ENCODE measurements at places on chromosomes 2 and 18.

- no peak for DNase-seq
Measured at GRCh38 chr18:27311114-27311513, 126.0 kb upstream of the CHST9 start.

GRCh38 chr18:55343396-55344073 lies 244.5 kb downstream of the TCF4 start:
- DNase-seq = no peak

DNA sequence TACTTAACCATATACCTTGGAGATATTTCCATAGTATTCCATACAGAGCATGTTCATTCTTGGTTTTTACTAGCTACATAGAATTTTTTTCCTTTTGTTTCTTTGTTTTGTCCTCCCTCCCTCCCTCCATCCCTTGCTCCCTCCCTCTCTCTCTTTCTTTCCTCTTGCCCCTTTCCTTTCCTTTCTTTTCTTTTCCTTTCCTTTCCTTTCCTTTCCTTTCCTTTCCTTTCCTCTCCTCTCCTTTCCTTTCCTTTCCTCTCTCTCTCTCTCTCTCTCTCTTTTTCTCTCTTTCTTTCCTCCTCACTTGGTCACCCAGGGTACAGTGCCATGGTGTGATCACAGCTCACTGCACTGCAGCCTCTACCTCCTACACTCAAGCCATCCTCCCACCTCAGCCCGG lies 28.3 kb downstream of the RPL37A start:
- DNase-seq = no peak

DNA sequence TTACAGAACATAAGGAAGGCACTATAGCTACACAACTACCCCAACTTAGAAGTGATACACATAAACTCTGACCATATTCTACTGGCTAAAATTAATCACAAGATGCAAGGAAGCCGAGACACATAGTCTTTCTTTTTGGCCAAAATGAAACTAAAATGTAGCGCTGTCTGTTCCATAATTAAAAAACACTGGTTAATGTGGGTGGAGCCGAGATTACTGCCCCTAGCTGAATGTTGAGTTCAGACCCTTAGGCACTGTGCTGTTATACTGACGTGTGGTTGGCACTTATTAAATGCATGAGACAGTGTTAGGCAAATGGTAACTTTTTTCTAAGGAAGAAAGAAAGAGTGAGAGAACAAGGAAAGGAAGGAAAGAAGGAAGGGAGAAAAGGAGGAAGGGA lies 254.6 kb upstream of the RND3 start:
- DNase-seq = no peak

GRCh38 chr2:26816893-26817292 lies 31.0 kb downstream of the CENPA start:
- no peak for DNase-seq

DNA sequence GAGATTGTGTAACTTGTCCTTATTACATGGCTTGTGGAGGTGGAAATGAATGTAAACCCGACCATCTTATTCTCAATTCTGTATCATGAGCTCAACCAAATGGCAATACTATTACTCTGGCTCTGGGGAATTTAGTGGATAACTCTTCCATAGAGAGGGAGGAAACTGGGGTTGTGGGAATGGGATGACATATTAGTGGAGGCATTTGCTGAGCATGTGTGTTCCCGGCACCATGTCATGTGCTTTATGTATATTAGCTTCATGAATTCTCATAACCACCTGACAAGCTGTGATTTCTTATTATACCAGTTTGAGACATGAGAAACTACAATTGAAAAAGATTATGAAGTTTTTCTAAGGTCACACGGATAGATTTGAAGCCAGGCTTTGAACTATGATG lies 112.8 kb upstream of the TMEFF2 start:
- no peak for DNase-seq

DNA sequence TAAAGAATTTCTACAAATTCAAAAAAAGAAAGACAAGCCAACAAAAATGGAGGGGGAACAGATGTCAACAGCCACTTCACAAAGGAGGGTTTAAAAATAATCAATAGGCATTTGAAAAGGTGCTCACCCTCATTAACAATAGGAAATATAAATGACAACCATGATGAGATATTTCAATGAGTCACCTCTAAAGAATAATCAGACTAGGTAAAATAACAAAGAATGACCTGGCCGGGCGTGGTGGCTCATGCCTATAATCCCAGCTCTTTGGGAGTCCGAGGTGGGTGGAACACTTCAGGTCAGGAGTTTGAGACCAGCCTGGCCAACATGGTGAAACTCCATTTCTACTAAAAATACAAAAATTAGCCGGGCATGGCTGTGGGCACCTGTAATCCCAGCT lies 133.6 kb downstream of the KCNE4 start:
- DNase-seq = no peak

DNA sequence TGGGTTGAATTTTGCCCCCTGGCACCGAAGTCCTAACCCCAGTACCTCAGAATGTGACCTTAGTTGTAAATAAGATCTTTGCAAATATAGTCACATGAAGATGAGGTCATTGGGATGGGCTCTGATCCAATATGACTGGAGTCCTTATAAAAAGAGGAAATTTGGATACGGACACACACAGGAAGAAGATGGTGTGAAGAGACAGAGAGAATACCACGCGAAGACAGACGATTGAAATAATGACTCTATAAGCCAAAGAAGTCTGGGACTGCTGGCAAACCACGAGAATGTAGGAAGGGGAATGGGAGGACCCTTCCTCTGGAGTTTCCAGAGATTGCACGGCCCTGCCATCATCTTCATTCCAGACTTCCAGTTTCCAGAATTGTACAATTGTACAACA lies 98.6 kb downstream of the CPO start:
- DNase-seq = no peak

DNA sequence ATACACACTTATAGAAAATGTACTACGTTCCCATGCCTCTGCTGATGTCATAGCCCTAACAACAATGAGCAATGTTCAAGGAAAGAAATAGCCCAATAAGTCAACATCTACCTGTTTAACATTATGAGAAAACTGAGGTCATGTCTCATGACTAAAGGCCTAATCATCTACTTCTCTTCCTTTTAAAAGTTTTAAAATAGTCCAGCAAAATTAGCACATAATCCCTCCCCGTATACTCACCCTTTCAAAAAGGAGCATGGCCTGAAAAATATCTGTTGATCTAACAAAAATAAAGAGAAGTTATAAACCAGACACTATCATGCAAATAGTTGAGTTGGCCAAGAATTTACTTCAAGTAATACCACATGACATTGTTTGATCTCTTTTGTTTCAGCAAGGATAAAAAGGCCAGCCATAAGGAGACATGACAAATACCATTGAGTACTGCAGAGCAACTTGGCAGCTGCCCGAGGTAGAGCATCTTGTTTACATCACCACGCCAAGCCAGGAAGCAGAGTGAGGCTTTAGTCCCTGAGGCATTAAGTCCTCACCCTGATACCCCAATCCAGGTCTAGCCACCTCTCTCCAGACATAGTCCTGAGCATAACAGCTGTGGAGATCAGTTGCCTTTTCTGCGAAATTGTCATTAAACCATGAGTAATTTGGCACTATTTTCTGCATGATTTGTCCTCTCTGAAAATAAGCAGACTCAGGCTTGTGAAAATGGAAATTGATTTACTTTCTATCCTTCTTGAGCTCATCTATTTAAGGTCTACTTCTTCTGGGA lies 137.4 kb upstream of the ETAA1 start:
- no peak for DNase-seq

DNA sequence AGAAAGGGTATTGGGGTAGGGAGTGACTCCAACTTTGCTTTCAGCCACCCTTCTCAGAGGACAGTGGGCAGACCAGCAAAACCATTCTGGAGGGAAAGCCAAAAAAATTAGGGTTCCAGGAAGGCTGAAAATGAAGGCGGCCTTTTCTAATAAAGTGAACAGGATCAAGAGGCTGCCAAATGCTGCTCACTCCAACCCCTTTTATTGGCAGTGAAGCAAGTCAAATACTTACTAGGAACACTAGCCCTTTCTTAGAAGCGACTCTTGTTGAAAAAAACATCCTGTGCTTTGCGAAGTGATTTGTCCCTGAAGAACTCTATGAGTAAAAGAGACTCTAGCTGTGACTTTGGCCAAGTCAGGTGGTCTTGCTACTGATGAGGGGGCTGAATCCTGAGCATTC lies 83.6 kb upstream of the CYP1B1 start:
- DNase-seq = no peak

DNA sequence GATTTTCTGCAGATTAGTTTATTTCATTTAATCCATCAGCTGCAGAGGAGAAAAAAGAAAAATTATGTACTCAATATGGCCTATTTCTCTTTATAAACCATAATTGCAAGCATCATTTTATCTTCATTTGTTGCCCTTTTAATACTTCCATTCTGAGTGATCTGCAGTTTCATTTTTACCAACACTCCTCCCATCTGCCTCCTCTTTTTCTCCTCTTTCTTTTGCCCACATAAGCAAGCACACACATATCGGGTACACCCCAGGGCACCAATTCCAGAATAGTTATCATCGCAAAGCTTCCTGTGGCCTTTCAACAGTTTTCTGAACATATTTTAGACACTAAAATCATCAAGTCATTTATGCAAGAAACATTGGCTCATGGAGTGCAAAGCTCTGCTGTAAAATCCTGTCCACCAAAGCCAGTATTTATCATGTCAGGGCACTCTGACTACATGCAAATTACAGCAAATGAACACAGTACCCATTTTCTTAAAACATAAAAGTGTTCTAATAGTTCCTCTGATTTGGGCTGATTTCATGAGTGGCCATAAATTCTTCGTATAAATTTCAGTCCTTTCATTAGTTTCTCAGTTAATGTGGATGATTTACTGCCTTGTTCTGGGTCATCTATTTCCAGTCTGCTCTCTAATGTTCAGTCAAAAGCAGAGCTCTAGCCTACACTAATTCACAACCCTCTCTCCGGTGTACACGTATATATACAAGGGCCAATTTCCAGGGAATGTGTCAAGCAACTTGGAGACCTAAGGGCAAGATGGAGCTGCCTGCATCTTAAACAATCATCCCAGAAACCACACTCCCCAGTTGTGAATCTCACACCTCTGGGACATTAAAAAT lies 281.3 kb downstream of the STK39 start:
- no peak for DNase-seq

GRCh38 chr2:229350883-229351282 lies 79.8 kb upstream of the PID1 start:
- no peak for DNase-seq

DNA sequence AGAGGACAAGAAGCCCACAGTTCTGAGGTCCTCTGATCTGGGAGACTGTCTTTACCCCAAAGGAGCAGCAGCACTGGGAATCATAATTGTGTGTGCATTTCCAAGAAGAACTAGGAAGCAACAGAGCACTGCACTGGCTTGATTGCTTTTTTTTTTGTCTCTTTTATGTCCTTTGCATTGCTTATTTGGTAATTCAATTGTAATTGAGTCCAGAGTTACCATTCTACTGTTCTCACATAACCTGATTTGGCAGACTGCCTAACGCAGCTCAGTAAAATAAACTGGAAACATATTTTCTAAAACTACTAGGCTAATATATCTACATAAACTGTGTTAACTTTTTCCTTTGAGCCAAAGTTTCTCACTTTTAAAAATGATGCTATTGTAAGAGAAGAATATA lies 190.3 kb upstream of the SLC8A1 start:
- DNase-seq = no peak

DNA sequence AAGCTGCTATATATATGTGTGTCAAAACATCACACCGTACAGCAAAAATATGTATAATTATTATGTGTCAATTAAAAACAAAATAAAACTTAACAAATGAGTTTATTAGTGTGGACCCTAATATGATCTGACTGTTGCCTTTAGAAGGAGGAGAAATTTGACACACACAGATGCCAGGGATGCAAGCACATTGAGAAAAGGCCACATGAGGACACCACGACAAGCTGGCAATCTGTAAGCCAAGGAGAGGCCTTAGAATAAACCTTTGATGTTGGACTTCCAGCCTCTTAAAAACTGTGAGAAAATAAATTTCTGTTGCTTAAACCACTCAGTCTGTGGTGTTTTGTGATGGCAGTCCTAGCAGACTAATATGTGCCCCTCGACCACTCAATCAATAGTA lies 214.7 kb downstream of the KCNS3 start:
- DNase-seq = no peak

GRCh38 chr2:162342841-162343240 lies 1.1 kb upstream of the GCA start:
- DNase-seq = no peak

- DNase-seq = no peak
Measured at GRCh38 chr2:489084-489483, 188.1 kb downstream of the TMEM18 start.

DNA sequence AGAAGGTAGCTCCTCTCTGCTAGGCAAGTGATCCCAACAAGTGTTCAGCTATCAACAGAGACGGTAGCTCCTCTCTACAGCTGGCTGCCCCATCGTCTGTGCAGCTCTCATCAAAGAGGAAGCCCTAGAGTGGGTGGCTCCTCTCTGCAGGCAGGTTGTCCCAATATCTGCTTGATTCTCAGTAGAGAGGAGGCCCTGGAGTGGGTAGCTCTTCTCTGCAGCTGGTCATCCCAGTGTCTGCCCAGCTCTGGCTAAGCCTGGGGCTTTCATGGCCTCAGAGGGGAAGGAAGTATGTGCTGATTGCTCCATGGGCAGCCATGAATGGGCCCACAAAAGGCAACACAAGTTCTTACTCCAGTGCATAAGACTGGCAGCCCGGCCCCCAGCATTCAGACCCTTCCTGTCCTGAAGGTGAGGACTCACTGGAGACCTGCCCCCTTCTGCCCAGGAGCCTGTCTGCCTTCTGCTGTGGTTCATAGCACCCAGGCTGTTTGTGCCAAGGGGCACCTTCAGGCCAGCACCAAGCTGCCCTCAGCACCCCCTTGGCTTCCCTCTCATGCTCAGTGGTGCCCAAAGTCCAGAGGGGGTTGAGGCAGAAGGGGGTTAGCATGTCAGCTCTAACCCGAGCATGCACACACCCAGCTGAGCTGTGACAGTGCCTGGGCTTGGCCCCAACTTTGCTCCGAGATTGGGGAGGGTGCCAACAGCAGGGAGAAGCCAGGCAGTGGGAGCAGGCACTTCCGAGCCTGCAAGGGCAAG lies 48.9 kb downstream of the CCDC68 start:
- DNase-seq = no peak

DNA sequence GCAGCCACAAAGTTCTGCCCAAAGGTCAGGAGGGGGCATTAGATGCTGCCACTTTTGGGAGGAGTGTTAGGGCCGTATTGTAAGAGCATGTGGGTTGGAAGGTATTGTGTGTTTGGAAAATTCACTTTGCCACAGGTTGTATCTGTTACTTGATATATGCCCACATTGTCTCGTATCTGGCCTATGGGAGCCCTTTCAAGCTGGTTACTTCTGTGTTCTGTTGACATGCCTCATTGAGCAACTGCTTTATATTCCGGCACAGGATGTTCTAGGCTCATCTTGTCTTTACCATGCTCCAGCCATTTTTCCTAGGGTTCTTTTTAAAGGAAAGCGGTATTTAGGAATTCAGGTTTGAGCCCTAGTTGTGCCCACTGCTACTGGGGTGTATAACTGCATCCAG lies 6.0 kb downstream of the ADNP2 start:
- DNase-seq = no peak

Measured in thoracic aorta (tissue), 2 donors.